ENCODE measurements at places on chromosomes 6 and 20. TPM values are rescaled to one million over a fixed set of nuclear protein-coding genes. Genes with fewer than 3 reads are reported as not detected.

ZNF292 gene
- total RNA-seq, result 15.8 TPM

BPI gene
- total RNA-seq, result not detected

MYCT1 gene
- not detected for total RNA-seq

NKAIN2 gene
- not detected for total RNA-seq

BMP7 gene
- total RNA-seq, result 0.36 TPM
